Left hindlimb (tissue), 1 donor: ENCODE measurements at places on chromosomes 11 and 22.
A peak's percentile ranks its signal among the peaks of the same experiment; 100 is the strongest.

- DNase-seq: no peak
These were observed 55.3 kb downstream of the C22orf42 start for GRCh38 chr22:32103658-32104315.

DNA sequence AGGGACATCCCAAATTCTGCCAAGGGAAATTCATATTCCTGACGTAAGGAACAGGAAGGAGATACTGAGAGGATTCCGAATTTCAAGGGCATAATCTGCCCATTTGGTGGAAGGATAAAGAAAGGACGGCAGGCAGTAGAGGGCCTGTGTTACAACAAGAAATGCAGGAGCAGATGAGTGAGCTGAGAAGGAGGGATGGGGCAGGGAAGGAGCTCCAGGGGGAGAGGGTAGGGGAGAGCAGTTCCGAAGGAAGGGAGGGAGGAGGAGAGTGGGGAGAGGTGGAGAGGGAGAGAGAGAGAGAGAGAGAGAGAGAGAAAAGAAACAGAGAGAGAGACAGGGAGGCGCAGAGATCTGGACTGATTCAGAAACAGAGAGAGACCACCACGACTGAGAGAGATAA is 843 bp downstream of the OPCML start:
- DNase-seq: no peak

DNA sequence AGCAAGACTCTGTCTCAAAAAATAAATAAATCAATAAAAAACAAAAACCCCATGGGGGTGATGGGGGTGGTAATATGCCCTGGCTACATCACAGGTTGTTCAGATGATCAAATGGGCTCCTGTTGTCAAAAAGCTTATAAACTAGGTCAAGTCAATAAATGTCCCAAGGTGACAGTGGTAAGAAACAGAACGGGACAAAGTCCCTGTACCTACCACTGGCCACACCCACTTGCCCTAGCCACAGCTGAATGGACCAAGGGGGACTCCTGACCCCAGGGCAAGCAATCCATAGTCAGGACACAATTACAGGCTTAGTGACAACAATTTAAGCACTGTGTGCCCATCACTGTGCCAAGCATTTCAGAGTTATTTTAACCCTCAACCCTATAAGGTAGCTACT is 6.0 kb downstream of the NAGA start:
- DNase-seq: no peak

- DNase-seq: no peak
These were observed 124.7 kb downstream of the ME3 start for GRCh38 chr11:86547727-86548126.

GRCh38 chr11:34313099-34313517 is 44.7 kb downstream of the ABTB2 start:
- DNase-seq: no peak

DNA sequence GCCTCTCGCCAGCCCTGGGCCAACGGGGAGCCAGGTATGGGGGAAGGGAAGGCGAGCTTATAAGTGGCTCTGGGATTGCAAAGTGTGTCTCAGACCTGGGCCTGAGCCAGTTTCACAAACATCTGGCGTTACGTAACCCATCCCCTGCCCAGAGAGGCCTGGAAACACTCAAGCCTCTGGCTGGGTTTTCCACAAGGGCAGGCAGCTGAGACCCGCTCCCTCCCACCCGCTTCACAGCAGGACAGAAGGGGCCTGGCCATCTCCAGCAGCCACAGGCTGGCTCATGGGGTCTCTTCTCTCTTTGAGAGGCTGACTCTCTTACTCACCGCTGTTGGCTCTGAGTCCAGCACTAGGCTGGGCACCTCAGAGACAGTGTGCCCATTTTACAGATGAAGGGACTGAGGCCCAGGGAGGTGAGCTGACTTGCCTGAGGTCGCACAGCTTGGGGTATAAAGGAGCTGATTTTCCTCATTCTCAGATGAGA is 44.5 kb downstream of the TRIOBP start:
- peak; percentile 95 for DNase-seq

DNA sequence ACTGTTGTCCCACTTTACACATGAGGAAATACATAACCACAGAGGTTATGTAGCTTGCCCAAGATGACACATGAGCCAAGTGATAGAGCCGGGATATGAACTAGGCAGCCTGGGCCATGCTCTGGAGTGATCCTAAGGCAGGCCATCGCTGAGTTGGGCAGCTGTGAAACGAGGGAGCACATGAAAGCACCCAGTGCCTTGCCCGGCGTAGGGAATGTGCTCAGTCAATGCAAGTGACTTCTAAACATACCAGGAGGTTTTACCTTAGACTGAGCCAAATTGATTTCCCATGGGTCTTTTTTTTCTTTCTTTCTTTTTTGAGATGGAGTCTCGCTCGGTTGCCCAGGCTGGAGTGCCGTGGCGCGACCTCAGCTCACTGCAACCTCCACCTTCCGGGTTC is 10.5 kb downstream of the GRIK4 start:
- DNase-seq: no peak

- DNase-seq: no peak
These were observed 103.8 kb downstream of the STIM1 start for GRCh38 chr11:3959015-3959902.

DNA sequence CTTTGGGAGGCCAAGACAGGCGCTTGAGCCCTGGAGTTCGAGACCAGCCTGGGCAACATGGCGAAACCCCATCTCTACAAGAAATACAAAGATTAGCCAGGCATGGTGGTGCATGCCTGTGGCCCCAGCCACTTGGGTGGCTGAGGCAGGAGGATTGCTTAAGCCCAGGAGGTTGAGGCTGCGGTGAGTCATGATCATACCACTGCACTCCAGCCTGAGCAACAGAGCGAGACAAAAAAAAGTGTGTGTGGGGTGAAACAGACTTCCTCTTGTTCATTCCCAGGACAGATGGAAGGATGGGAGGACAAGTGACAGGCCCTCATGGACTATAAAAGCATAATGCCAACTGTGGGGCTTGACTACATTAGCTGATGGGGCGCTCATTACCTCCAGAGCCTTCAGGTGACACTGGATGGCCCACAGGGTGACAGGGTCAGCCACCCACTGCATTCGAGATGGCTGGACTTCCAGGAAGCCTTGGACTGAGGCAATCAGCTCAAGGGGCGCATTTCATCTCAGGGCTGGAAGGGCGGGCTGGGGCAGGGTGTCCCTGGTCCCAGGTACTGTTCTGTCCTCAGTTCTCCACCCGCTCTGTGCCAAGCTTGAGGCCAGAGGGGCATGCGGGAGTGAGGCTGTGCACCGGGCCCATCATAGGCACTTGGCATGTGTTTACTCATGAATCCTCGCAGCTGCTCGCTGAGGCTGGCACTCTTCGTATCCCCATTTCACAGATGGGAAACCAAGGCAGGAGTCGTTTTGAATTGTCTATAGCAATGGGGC is 12.5 kb downstream of the NPTXR start:
- DNase-seq: no peak

DNA sequence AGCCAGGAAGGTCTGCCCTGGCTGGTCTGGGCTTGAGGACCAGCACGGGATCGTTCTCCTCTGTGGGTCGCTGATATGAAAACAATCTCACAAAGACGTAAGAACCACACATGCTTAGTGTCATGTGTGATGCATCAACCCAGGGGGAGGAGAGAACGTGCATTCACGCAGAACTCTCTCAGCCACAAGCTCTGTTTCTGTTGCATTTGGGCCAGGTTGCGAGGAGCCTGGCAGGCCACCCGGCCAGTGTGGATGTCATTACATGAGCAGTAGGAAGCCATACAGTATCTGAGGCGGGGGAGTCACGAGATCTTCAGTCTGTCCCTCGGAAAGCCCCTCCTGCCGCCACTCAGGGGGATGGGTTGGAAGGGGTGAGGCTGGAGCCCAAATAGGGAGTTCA is 53.1 kb upstream of the KCNQ1OT1 start:
- DNase-seq: no peak
